ENCODE measurements at places on chromosomes 3 and 15. TPM values are rescaled to one million over a fixed set of nuclear protein-coding genes. Genes with fewer than 3 reads are reported as not detected.

Gene SKOR1
- total RNA-seq, result 1.2 TPM

Gene POPDC2
- total RNA-seq, result 85.5 TPM

Gene LRRC31
- total RNA-seq, result not detected

Gene SLC35A5
- 24.5 TPM for total RNA-seq

Gene SAXO2
- 0.39 TPM for total RNA-seq

Gene GABRB3
- 3.0 TPM for total RNA-seq

Gene ZNF80
- not detected for total RNA-seq
